Activated CD4-positive, alpha-beta T cell treated with anti-CD3 and anti-CD28 coated beads for 36 hours (primary cell): ENCODE measurements at places on chromosomes 5 and 9. TPM values are rescaled to one million over a fixed set of nuclear protein-coding genes. Genes with fewer than 3 reads are reported as not detected.

TOR1A gene
- total RNA-seq: 34.9 TPM

SYK gene
- 0.64 TPM for total RNA-seq

DNA sequence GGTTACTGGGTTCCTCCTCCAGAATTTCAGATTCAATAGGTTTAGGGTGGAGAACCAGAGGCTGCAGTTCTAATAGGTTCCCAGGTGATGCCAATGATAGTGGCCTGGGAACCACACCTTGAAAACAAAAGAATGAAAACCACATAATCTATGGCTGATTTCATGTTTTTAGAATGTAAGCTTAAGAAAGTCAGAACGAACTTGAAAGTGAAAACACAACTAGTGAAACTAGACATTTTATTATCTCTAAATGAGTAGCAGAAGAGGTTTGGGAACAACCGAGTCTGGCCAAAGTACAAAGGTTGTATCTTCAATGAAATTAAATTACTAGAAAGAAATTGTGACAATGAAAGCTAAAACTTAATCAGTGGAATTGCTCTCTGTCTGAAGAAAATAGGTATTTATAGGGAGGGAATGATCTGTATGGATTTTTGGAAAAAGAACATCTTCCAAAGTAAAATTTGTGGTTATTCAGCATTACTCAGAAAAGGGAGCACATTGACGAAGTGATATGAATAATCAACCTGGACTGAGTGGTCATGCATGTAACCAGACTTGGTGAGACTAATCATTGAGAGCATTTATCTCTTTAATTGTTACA, 24.9 kb upstream of the CEP120 start:
- DNase-seq: peak; percentile 42

SH3PXD2B gene
- total RNA-seq: 1.3 TPM

GAPT gene
- not detected for total RNA-seq

PDZD2 gene
- 0.14 TPM for total RNA-seq

IL33 gene
- total RNA-seq: not detected
